ENCODE measurements at places on chromosomes 3 and 15. TPM values are rescaled to one million over a fixed set of nuclear protein-coding genes. Genes with fewer than 3 reads are reported as not detected.

The NSUN3 gene
- 25.8 TPM for total RNA-seq

DNA sequence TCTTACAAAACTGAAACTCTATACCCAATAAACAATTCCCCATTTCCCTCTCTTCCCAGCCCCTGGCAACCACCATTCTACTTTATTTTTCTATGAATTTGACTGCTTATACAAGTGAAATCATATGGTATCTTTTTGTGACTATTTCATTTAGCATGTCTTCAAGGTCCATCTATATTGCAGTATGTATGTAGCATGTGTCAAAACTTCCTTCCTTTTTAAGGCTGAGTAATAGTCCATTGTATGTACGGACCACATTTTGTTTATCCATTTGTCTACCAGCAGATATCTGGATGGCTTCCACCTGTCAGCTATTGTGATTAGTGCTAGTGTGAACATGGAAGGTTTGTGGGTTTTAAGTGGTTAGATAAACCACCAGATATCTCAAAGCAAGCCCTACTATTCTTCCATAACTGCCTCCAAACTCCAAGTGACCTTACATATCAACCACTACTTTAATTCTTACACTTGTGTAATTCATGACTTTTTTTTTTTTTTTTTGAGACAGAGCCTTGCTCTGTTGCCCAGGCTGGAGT, 134.7 kb downstream of the TMCC1 start:
- ATAC-seq = no peak

The B4GALT4 gene
- total RNA-seq = 28.1 TPM

DNA sequence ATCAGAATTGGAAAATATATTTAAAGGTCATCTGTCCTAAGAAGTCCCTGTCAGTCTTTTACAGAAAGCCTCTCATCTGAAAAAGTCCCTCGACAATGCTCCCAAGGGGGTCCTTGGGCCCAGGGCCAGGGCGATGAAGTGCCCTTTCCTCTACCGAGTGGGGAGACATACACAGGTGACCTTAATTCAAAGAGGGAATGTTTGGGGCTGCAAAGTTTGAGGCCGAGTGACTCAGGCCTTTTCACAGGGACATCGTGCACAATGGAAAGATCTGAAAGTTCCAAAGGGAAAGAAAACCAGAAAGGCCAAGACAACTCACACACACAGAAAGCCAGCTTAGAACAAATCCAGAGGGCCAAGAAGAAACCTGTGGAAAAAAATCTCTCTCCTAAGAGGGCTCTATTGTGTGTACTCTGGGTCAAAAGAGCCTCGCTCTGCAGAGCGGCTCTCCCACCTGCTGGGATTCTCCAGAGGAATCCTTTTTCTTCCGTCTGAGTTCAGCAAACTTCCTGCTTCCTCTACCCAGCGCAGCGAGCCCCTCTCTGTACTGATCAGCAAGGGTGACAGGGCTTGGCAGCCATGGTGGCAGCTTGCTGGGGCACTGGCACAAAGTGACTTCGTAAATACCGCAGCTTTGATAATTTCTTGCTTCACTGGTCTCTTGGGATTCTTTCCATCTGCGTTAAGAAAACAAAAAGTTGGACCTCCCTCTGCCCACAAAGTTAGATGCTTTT, 259.1 kb downstream of the OPA1 start:
- ATAC-seq = no peak

- ATAC-seq = no peak
Observed at GRCh38 chr3:49806850-49807249, 3.8 kb downstream of the INKA1 start.

All from activated T-helper 17 cell treated with anti-CD3 and anti-CD28 coated beads, Interleukin-2, amount 50 U/mL, for 72 hours (primary cell).